ENCODE measurements at places on chromosomes 2 and 18. TPM values are rescaled to one million over a fixed set of nuclear protein-coding genes. Genes with fewer than 3 reads are reported as not detected.

DNA sequence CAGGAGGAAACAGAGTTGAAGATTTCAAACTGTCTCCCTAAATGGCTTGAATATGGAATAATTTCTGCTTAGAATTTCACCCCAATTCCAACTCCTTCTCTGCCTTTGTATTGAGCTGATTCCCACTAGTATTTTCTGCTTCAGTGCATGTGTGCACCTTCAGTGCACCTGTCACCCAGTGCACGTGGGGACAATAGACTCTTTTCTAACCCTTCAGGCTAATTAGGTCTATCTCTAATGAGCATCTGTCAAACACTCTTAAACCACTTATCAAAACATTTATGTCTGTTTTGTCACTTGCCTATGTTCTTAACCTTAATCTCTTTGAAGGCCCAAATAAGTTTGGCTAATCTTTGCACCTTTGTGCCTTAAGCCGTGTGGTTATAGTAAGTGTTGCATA lies 232.0 kb upstream of the NETO1 start:
- no peak for DNase-seq

DNA sequence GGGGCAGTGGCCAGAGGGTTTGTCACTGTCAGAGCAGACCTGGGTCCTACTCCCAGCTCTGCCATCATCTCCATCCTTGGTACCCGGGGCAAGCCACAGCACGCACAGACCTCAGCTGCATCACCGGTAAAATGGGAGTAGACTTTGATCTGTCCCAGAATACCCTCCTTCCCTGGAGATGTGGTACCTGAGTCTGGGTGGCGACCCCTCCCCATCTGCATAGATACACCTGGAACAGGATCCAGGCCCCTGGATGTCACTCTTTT lies 64.0 kb downstream of the ZFP36L2 start:
- DNase-seq = no peak

DNA sequence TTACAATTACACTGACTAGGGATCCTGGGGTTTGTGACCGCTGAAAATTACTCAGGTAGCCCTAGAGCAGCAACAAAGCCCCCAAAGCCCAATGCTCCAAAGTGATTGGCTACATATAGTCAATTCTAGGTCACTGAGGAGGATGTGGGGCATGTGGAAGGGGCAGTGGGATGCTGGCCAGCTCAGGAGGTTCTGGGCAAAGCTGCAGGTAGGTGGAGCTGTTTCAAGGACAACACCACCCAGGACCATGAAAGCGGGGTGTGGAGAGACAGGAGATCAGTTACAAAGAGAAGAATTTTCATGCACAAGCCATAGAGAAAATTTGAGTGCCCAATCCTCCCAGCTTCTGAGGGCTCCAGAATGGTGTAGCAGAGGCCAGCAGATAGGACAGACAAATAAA lies 75.0 kb upstream of the CCDC85A start:
- DNase-seq = no peak

DNA sequence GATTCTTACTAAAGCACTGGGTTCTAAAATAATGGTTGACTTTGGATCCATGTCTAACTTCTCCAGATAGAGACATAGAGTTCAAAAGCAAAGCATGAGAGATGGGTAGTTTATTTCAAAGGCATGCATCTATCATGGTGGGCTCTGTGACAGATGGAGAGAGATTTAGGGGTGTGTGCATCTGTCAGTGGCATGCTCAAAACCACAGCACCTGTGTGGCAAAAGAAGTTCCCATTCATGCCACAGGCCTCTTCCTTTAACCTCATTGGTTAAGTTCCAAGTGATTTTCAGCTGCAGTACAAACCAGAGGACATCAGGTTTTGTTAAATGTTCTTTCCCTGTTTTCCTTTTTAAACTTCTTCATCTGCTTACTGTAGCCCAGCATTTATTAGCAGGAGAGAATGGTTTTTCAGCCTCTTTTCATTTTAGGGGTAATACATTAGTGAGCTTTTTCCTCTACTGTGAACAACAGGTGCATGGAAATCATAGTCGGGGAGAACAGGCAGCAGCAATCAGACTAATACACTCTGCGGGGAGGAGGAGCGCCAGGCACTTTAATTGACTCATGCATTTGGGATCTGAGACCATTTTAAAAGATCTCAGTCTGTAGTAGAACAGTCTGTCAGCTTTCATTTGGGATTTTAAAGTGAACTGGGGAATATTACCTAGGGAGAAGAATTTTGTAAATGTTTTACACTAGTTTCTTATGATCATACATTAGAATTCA lies 52.4 kb upstream of the UPP2 start:
- DNase-seq = no peak

Gene NFATC1
- 2.0 TPM for polyA plus RNA-seq

DNA sequence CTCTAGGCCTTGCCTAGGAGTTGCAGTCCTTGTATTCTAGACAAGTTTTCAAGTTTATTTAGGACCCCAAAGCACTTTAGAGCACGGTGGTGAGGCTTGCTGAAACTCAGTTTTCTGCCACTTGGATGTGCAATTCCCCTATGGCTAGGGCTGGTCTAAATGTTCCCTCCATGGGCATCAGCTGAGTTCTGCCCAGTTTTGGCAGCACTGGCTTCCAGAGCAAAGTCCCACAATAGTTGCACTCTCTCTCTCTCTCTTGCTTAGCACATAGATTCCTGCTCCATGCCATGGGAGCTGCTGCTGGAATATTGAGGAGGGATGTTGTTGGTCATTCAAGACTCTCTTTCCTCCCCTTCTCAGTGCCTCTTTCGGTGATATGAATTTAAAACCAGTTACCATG lies 760.2 kb upstream of the SLC39A10 start:
- DNase-seq = no peak

- no peak for DNase-seq
Observed at GRCh38 chr2:191705084-191705483, 27.1 kb downstream of the NABP1 start.

- no peak for DNase-seq
Observed at GRCh38 chr2:122519821-122520611, 764.6 kb downstream of the TSN start.

Gene C2orf80
- polyA plus RNA-seq = not detected

All from aorta (tissue), 5 donors.